ENCODE measurements at places on chromosomes 3 and 15.

DNA sequence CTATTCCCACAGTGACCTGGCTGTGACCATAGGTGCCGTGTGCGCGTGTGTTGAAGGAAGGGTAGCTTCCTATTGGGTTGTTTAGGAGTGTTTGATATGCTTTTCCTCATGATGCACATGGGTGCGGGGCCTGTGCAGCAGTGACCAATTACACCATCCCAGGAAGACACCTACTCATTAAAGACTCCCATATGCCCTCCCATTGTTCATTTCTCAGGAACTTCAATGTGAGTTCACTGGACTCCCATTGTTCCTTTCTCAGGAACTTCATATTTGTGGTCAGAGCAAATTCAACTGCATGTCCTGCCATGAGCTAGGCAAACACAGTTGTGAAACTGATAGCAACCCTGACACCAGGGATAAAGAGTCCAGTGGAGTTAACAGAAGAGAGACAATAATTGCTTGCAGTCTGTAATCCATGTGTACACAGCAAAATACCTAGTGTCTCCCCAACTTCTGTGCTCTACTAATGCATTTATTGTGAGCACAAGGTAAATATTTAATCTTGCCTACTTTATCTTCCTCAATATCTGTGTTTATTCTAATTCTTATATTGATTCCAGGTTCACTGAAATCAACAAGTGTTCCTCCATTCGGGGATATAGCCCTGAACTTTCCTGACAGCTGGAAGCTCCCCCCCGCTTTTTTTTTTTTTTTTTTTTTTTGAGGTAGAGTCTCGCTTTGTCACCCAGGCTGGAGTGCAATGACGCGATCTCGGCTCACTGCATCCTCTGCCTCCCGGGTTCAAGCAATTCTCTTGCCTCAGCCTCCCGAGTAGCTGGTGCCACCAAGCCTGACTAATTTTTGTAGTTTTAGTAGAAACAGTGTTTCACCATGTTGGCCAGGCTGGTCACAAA is 57.5 kb upstream of the GCNT3 start:
- DNase-seq = no peak

DNA sequence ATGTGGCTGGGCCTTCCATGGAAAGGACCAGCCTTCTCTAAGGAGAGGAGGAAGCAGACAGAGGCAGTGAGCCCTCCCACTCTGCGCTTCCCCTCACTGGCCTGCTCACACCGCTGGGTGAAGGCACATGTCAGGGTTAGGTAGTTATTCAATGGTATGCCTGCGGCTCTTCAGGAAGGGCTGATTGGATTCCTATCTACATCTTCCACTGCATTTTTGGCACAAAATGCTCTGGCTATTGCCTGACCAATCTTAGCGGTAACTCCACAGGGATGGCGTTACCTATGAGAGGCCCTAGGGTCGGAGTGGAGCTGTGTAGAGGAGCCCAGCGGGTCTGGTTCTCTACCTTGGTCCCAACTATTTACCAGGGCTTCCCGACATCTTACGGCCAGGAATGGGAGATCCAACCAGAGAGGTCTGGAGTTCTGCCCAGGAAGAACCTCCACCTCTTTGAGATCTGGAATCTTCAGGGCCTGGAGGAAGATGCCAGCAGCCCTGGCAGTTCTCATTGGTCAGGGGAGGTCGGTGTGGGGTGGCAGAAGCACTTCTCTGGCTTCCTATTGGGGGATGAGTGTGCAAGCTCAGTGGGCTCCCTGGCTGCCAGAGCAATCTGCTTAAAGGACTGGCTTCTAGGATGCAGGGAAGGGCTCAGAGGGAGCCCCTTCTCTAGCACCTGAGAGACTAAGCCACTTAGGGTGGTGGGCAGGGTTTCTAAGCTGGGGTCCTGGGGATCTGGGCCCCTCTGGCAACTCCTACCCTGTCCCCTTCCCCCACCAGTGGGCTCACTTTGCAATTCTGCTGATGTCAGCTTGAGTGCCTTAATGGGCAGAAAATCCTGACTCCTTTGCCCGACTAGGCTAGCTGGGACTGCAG is 24.3 kb downstream of the SNX33 start:
- DNase-seq = no peak

- no peak for DNase-seq
Observed at GRCh38 chr3:172203522-172204258, 164.3 kb downstream of the FNDC3B start.

- no peak for DNase-seq
Observed at GRCh38 chr3:136255672-136256406, 5.7 kb downstream of the PCCB start.

GRCh38 chr3:15310491-15311370 is 21.7 kb downstream of the SH3BP5 start:
- peak; percentile 92 for DNase-seq

GRCh38 chr3:16824081-16824696 is 60.6 kb upstream of the PLCL2 start:
- peak; percentile 43 for DNase-seq

DNA sequence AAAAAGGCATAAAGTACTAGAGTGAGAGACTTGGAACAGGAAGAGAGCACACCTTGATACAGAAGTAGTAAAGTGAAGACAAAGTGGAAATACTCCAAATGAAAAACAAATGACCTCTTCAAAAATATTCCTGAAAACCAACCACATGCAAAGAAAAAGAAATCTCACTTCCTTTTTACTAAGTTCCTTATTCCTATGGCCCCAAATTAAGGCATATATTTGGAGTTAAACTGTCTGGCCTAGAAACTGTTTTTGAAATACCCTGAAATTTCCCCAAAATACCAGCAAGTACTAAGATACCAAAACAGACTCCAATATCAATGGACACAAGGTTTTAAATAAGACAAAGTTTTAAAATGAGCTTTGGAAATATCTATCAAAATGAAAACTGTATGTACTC is 58.2 kb downstream of the ZNF148 start:
- DNase-seq = no peak

GRCh38 chr3:192867645-192868044 is 50.0 kb downstream of the MB21D2 start:
- no peak for DNase-seq

DNA sequence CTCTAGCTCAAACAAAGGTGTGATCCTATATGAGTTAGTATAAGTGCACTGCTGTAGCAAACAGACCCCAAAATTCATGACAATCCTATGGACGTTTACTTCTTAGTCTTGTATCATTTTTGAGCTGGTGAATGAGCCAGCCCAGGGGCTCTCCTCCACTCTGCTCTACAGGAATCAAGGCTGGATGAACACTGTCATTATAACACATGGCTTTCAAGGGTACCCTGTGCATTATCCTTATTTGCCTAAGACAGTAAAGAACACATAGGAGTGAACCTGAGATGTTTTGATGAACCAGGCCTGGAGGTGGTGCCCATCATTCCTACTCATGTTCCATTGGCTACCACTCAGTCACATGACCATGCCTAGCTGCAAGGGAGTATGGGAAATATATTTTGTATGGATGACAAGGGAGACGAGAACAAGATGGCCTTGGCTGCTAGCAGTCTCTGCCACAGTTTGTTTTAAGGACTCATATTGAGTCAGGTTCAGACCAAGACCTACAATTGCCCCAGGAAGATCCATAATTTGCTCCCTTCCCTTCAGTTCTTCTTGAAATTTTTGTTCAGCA is 107.4 kb upstream of the HES1 start:
- DNase-seq = no peak
